ENCODE measurements at places on chromosomes 12 and 14.

GRCh38 chr14:90554341-90554740 is 157.5 kb downstream of the CALM1 start:
- no peak for DNase-seq

GRCh38 chr12:15323480-15323879 is 1.2 kb downstream of the PTPRO start:
- DNase-seq = no peak

DNA sequence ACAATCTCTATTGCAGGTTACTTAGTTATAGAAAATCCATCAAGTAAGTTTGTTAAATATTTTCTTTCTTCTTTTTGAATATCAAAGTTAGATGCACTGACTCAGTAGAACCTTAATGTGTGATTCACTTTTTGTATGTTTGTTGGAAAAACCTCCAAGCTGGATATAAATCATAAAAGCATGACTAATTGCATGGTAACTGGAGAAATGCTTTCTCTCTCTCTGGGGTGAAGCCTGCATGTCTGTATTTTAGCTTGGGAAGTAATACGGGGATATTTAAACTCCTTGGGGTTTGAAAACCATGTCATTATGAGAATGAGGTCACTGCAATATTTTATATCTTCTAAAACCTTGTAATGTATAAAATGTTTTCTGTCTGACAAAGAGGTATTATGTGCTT is 58.6 kb upstream of the MYF6 start:
- DNase-seq = peak; percentile 93

DNA sequence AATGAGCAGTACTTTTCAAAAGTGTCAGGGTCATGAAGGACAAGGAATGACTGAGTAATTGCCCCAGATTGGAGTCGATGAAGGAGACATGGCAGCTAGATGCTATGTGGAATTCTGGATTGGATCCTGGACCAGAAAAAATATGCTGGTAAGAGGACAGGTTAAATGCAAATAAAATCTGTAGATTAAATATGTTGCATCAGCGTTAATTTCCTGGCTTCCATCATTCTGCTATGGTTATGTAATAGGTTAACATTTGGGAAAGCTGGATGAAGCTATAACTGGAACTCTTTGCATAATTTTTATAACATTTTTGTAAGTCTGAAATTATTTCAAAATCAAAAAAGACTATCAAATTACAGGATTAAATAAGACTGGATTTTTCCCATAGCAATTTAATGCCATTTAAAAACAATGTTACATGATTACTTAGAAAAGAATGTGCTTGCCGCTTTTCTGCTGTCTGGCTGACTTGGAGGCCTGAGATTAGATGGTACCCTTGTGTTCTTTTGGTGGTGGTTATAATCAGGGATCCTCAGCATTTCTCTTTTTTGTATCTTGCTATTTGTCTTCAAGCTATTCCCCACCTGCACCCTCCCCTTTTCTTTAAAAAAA is 65.1 kb downstream of the FBXW8 start:
- DNase-seq = no peak

DNA sequence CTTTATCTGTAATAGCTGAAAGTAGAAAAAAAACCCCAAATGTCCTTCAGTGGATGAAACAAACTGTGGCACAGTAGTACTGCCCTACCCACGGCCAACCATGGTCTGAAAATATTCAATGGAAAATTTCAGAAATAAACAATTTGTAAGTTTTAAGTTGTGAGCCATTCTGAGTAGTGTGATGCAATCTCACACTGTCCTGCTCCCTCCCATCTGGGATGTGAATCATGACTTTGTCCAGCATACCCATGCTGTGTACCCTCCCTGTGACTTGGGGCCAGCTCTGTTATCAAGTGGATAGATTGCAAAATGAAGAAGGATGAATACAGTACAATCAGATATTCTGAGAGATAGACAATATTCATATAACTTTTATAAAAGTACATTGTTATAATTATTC is 106.2 kb downstream of the SMOC1 start:
- no peak for DNase-seq

DNA sequence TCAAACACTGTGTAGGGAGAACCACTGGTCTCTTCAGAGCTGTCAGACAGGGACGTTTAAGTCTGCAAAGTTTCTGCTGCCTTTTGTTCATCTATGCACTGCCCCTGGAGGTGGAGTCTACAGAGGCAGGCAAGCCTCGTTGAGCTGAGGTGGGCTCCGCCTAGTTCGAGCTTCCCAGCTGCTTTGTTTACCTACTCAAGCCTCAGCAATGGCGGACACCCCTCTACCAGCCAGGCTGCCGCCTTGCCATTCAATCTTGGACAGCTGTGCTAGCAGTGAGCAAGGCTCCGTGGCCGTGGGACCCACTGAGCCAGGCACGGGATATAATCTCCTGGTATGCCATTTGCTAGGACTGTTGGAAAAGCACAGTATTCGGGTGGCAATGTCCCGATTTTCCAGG is 24.6 kb upstream of the YBX3 start:
- DNase-seq = no peak

DNA sequence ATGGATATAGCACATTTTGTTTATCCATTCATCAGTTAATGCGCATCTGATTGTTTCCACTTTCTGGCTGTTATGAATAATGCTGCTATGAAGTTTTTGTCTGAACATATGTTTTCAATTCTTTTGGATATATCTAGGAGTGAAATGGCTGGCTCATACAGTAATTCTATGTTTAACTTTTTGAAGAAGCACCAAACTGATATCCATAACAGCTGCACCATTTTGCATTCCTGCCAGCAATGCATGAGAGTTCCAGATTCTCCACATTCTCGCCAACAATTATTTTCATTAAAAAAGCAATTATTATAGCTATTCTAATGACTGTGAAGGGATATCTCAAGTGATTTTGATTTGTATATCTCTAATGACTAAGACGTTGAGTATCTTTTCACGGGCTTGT is 89.9 kb upstream of the PPP4R3A start:
- DNase-seq = peak; percentile 7

- no peak for DNase-seq
Measured at GRCh38 chr12:49578471-49579112, 10.7 kb upstream of the MCRS1 start.

- DNase-seq = peak; percentile 61
Measured at GRCh38 chr12:132597333-132598316, 12.8 kb downstream of the LRCOL1 start.

GRCh38 chr12:55001198-55001868 is 16.8 kb upstream of the TESPA1 start:
- no peak for DNase-seq

GRCh38 chr14:61512026-61512834 is 183.1 kb upstream of the HIF1A start:
- DNase-seq = peak; percentile 96

DNA sequence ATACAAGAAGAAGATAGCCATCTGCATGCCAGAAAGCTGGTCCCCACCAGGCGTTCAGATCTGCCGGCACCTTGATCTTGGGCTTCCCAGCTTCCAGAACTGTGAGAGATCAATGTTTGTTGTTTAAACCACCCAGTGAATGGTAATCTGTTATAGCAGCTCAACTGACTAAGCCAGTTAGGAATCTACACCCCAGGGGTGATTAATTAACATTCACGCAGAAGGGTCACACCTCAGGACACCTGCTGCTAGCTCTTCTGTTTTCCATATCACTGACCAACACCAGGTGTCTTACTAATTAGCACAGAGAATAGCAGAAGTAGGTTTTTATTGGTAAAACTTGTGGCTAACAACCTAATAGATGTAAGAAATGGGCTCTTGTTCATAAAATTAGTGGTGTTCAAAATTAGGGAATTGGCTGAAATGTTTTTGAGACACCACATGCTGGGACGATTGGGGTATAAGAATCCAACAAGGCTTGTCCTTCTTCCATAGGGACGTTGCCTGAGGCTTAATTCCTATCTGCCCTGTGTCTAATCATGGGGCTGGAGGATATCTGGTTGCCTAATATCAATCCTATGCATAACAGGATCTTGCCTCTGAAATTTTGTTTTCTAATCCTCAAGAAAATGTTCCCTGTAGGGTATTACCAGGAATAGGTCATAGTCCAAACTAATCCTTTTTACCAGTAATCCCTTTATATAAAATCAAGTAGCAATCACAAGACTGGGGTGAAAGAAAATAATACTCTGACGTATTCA is 42.0 kb upstream of the CHST11 start:
- DNase-seq = no peak

GRCh38 chr12:28191051-28192048 is 1.1 kb downstream of the CCDC91 start:
- DNase-seq = peak; percentile 47

DNA sequence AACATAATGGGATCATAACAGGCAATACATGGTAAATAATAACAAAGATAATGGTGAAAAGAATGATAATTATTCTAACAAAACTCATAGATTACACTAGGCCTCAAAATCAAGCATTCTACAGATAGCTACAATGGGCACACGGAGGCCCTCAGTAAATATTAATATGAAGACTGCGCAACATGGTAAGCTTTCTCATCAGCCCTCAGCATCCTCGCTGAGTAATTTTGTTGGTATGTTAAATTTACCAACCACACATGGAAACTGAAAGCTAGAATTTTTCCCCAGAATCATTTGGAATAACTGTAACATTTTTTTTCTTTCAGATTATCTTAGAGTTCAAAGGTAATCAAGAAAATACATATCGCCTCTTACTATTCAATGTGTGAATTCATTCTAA is 74.2 kb upstream of the PYGL start:
- DNase-seq = peak; percentile 48

GRCh38 chr14:69960296-69960695 is 81.1 kb downstream of the SMOC1 start:
- DNase-seq = no peak

- no peak for DNase-seq
Measured at GRCh38 chr12:102851246-102851645, 65.8 kb downstream of the PAH start.

- peak; percentile 36 for DNase-seq
Measured at GRCh38 chr12:120115692-120116440, 687 bp downstream of the RAB35 start.

DNA sequence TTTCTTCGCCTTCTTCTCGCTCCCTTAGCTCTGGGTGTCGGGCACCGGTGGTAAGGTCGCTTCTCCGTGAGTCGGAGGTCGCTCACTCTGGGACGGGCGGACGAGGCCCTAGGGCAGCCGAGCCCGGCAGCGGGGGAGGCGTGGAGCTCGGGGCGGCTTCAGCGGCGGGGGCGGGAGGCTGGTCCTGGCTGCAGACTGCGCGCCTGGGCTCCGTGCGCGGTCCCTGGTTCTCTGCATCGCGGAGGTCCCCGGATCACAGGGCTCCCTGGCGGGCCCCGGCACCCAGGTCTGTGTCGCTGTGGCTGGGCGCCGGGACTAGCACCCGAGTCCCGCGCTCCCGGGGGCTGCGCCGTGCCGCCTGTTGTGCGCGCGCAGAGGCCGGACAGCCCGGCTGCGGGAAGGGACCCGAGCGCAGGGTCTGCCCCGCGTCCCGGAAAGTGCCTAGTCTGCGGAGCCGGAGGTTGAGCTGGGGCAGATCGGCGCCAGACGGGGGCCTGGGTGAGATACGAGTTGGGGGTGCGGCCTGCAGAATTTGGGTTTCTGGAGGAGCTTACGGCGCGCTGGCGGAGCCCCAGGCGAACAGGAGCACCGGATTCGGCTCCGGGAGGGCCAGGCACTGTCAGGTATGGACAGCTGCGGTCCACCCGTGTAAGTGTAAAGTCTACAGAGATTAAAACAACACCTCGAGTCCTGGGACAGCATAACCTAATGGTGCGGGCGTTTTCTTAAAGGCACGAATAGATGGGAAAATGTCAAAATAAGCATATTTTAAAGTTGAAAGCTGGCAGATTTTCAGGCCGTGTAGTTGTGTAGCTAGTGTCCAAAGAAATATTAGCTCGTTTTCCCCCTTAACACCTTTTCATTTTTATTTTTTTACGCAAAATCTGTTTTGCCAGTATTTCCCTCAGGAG is 713 bp downstream of the FRMD6 start:
- DNase-seq = no peak

- no peak for DNase-seq
Measured at GRCh38 chr12:89436062-89436461, 83.8 kb upstream of the DUSP6 start.

- no peak for DNase-seq
Measured at GRCh38 chr12:998020-998874, 7.2 kb downstream of the ERC1 start.

GRCh38 chr14:51593397-51593796 is 58.3 kb upstream of the FRMD6 start:
- no peak for DNase-seq

DNA sequence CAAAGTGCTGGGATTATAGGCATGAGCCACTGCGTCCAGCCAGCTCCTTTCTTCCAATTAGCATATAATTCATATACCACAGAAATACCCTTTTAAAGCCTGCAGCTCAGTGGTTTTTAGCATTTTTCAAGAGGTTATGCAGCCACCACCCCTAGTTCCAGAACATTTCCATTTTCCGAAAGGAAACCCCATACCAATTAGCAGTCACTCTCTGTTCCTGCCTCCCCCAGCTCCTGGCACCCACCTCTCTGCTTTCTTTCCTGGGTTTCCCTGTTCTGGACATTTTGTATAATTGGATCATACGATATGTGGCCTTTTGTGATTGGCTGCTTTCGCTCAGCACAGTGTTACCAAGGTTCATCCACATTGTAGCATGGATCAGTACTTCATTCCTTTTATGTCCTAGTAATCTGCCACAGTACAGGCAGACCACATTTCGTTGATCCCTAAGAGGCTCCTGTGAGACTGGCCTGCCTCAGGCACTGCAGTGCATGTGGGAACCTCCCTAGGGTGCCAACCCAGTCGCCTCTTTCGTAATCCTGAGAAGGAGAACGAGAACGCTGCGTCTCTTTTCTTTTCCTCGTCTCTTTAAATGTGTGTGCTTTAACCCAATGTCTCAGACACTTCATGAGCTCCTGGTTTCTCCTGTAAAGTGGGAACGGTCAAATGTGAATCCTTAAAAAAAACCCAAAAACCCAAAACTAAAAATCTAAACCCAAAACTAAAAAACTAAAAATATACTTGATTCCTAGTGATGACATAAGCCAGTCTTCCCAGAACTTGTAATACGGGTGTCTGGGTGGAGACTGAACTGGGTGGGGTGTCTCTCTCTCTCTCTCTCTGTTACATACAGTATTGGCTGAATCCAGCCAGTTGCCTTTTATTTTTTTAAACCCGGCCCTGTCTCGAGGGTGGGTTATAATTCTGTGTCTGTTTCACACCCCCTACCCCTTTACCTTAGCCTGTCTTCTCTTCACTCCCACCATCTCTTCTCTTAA is 14.7 kb downstream of the AACS start:
- no peak for DNase-seq

DNA sequence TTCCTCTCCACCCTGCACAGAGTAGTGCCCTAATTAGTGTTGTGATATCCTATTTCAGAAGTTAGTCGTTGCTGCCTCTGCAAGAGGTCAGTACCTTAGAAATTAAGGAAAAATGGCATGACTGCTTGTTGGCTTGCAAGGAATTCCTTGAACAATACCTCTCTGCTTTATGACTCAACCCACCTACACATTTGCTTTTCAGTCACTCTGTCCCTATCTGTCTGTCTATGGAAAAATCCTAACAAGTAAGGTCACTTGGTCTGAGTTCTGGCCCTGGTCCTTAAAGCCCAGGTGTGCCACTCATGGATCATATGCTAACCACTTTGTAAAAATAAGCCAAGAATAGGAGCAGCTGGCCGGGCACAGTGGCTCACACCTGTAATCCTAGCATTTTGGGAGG is 116.4 kb upstream of the ATF1 start:
- peak; percentile 14 for DNase-seq

- no peak for DNase-seq
Measured at GRCh38 chr14:85236296-85236695, 293.6 kb upstream of the FLRT2 start.

- no peak for DNase-seq
Measured at GRCh38 chr12:2453761-2454090, 341.0 kb upstream of the FKBP4 start.

- DNase-seq = peak; percentile 33
Measured at GRCh38 chr12:107404981-107405380, 280.6 kb upstream of the PWP1 start.
